ENCODE measurements at places on chromosomes 5 and 9. TPM values are rescaled to one million over a fixed set of nuclear protein-coding genes. Genes with fewer than 3 reads are reported as not detected.
A peak's percentile ranks its signal among the peaks of the same experiment; 100 is the strongest.

DNA sequence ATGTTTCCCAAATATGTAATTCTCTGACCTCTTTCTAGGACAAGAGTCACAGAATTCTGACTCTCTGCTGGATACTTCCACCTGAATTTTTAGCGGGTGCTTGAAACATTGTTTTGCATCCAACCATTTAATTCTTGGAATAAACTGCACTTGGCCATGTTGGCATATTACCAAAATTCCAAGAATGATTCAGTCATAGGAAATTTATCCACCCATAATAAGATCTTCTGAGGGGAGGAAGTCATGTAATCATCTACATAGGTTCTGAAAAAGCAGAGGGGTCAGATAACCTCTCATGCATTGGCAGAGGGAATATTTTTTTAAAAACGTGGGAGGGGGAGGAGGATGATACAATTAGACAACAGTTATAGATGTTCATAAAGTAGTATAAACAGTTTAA is 156.9 kb downstream of the PAM start:
- no peak for DNase-seq

DNA sequence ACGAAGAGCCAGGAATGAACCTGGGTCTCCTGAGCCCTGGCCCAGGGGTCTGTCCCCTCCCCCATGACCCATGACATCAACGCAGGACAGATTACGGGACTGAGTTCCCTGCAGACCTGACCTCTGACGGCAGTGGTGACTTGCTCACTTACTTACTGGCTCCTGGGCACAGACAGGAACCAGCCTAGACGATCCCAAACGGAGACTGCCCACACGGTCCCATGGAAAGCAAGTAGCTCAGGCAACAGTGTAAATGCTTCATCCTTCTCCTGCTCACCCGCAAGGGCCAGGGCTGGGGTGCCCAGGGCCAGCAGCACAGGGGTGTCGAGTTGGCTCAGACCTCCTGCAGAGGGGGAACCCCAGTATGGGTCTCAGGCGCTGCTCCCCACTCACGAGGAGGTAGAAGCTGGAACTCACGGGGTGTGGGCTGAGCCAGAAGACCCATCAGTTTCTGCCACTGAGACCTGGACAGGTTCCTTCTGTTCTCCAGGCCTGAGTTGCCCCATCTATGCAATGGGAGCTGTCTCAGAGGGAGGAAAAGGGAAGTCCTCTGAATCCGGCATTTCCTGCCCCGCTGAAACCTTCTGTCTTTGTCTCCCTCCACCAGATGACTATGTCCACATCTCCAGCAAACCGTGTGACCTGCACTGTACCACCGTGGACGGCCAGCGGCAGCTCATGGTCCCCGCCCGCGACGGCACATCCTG is 5.6 kb downstream of the ADAMTSL2 start:
- no peak for DNase-seq

DNA sequence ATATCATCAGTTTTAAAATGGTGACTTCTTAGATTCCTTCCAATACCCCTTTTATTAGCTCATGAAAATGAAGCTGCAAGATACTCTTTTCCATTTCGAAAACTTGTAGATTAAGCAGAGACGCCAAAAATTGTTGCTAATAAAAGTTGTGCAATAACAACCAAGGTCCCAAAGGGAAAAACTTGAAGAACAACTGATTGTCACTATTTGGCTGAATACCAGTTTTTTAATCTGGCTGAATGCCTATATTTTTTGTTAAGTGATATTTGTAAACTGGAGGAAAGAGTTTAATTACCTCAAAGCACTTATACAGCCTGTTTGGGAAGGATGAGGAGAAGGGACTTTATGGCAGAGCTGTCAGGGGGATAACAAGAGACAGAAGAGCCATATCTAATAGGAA is 14.6 kb downstream of the C5orf58 start:
- DNase-seq, result peak; percentile 92

GRCh38 chr9:131587906-131588305 is 42.6 kb downstream of the PRRT1B start:
- no peak for DNase-seq

DNA sequence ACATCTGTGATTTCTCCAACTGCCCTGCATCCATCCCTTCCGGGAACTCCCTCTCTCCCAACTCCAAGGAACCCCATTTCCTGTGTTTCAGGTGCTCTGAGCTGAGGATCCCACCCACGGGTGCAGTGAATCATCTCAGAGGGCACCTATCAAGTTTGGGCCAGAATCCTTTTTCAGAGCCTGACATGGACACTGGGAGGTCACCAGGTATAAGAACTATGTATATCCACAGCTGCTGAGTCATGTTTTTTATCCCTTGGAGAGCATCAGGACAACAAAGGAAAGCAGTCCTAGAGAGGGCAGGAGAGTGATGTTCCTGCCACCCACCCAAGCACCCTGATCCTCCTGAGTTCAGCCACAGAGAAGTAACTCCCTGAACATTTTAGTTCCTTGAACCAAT is 3.8 kb downstream of the MED27 start:
- no peak for DNase-seq

DNA sequence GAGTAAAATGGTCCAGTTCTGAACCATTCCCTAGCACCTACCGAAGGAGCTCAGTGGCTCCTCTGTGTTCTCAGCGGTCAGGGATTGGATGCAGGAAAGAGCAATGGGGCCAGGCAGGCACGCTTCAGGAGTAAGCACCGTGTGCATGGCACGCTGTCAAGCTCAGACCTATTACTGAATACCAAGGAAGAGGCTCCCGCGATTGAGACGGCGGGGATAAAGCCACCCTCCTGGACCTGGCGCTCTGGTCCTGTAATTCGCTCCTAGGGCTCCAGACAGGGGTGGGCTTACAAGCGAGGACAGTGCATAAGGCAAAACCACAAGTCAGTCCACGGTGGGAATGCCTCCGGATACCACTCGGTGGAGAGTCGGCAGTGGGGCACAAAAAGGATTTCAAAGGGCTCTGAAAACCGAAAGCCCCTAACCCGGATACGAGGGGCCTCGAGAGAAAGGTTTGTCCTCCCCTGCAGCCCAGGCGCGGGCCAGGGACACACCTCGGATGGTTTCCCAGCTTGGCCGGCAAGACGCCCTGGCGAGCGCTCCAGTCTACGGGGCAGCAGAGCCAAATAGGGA is 988 bp downstream of the OXCT1 start:
- DNase-seq, result no peak

DNA sequence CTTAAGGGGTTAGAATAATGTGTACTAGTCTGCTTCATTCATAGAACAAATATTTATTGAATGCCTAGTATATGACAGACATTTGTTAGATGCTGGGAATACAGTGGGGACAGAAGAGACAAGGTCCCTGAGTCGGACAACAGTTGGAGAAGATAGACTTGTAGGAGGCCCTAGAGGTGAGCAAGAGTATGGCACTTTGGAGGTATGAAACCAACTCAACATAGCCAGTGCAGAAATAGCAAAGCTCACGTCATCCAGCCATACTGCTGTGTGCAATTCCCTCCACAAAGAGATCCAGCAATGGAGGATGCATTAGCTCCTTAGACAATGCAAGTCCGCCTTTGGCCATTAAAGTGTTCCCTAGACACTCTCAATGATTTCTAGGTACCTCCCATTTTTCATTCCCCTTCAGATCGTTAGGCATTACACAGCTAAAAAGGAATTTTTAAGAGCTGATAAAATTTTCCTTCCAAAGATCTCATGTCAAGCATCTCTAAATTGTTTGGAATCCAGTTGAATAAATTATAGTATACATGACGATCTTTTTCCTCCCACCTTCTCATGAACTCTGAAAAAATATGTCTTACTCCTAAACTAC is 1949.6 kb upstream of the WWC1 start:
- DNase-seq, result no peak

DNA sequence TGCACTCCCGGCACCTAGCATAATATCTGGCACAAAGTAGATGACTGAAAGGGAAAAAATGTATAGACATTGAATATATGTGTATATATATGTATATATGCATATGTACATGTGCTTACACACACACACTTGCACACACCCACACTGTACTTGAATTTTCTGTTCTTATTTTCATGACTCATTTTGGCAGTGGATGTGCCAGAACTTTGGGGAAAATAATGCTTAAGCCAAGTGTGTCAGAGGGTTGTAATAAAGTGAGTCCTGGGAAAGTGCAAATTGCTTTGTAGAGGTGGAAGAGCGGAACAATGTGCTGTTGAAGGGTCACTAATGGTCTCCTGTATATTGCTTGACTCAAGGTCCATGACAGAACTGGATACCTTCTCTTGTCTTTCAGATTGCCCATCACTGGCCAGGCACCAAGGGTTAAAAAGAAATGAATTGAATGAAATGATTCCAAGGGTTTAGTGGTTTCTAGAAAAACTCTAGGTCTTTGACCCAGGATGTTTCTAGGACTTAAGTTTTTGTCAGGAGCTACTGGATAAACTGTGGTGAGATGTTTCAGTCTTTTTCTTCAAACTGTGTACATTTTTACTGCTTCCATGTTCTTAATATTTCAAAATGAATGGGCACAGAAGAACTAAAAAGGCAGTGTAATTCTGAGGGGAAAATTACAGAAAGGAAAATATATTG is 129.9 kb upstream of the MOCS2 start:
- DNase-seq, result no peak

The LVRN gene
- 0.94 TPM for total RNA-seq
